ENCODE measurements at places on chromosomes 3 and 15. TPM values are rescaled to one million over a fixed set of nuclear protein-coding genes. Genes with fewer than 3 reads are reported as not detected.
A peak's percentile ranks its signal among the peaks of the same experiment; 100 is the strongest.

- no peak for DNase-seq
These were observed 113.2 kb downstream of the MBNL1 start for GRCh38 chr3:152381881-152382295.

DNA sequence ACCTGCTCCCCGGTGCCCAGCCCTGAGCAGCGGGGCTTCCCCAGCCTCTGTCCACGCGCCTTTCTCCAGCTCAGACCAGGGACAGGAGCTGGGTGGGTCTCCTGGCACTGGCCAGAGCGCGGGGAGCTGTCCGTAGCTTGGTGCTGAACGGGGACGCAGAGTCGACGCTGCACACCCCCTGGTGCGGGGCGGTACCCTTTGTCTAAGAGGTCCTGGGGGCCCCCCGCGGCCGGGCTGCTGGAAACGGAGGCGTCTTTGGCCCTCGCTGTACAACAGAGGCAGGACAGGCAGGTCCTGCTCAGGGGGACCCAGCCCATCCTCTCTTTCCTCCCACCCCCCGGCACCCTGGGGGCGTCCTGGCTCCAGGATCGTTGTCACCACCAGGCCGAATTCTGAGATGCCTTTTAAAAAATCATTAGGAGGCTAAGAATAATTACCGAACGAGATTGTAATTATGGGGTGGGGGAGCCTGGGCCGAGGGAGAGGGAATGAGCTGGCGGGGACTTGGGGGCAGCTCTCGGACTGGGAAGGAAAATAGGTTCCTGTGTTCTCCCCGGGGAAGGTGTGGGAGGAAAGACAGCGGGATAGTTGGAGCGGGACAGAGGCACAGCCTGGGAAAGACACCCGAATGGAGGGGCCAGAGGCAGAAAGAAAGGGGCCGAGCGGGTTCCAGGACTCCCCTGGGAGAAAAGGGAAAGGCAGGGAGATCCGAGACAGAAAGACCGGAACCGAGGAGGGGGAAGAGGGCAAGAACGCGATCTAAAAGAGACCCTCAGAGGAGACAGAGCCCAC is 4.1 kb upstream of the SKOR1 start:
- DNase-seq = no peak

GRCh38 chr15:101652098-101652785 is at the start of gene TM2D3:
TSS of gene TM2D3 (minus strand) at chr15:101652381. CDS start at chr15:101652361, 20 bp downstream.
- peak; percentile 74 for DNase-seq

GRCh38 chr3:101827211-101828174 is 21.8 kb upstream of the NFKBIZ start:
- no peak for DNase-seq

DNA sequence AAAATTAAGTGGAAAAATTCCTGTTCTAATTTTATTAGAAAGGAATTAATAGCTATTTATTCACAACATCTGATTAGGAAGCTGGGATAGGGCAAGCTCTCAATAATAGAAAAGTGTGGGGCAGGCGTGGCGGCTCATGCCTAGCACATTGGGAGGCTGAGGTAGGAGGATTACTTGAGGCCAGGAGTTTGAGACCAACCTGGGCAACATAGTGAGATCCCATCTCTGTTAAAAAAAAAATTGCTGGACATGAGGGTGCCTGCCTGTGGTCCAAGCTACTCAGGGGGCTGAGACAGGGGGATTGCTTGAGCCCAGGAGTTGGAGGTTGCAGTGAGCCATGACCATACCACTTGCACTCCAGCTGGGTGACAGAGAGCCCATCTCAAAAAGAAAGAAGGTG is 119.6 kb downstream of the TCF12 start:
- DNase-seq = no peak

DNA sequence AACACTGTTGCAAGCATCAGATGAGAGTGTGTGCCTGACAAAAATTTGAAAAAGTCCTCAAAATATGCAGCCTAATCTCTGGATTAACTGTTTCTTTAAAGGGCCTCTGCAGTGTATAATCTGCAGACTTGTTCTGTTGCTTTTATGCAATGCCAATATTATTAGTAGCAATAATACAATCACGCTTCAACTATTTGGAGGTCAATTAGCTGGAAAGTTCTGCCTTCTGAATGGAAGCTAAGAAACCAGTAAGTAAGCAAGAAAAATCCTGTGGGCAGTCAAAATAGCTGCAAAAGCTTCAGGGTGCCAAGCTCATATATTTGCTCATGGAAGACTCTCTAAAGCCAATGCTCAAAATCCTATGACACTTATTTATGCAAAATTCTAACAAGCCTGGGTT is 153.2 kb upstream of the NR2F2 start:
- DNase-seq = no peak

- DNase-seq = no peak
These were observed 4.0 kb downstream of the TRIM71 start for GRCh38 chr3:32821686-32822296.

DNA sequence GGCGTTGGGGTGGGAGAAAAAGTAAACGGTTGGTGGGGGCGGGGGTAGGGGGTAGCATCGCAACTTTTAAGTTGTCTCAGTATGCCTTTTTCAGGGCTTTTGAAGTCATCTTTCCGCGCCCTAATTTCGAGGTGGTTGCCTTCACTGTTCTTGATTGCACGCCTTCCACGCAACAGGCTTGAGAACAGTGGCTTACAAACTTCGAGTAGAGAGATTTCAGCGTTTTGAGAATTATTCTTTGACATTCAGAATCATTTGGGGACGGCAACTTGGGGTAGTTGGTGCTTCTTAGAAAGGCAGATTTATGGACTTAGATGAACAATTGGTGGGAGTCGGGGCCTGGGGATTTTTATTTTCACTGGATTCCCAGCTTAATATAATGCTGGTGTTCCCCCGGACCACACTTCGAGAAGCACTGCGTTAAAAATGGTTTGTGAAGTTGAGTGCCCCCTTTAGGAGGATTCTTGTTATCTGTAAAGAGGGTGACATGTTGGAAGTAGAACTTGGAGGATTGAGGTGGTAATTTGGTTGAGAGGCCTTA is 880 bp downstream of the PPP4R2 start:
- DNase-seq = peak; percentile 47

DNA sequence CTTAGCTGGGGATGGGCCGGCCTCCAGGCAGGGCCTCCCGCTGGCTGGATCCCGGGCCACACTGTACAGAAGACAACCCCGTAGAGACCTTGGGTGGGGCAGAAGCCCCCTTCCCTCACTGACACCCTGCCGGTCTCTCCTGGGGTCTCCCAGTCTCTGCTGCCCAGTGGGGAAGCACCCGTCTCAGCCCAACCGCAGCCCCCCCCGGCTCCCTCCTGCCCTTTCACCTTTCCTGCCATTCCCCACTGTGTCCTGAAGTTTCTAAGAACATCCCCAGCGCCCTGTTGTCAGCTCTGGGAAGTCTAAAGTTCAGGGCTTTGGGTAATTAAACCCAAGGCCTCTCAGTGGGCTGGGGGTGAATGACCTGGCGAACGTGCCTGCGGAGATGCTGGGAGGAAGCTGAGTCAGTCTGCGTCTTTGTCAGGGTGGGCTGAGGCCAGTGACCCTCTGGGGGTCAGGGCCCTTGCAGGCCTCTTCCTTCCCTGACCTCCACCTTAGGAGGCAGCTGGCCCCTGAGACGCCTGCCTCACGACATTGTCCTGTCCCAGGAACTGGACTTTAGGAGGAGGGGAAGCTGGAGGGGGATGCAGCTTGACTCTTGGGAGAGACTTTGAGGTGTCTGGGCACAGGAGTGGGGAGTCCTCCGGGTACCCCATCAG is 1.4 kb upstream of the SLC51A start:
- DNase-seq = no peak

DNA sequence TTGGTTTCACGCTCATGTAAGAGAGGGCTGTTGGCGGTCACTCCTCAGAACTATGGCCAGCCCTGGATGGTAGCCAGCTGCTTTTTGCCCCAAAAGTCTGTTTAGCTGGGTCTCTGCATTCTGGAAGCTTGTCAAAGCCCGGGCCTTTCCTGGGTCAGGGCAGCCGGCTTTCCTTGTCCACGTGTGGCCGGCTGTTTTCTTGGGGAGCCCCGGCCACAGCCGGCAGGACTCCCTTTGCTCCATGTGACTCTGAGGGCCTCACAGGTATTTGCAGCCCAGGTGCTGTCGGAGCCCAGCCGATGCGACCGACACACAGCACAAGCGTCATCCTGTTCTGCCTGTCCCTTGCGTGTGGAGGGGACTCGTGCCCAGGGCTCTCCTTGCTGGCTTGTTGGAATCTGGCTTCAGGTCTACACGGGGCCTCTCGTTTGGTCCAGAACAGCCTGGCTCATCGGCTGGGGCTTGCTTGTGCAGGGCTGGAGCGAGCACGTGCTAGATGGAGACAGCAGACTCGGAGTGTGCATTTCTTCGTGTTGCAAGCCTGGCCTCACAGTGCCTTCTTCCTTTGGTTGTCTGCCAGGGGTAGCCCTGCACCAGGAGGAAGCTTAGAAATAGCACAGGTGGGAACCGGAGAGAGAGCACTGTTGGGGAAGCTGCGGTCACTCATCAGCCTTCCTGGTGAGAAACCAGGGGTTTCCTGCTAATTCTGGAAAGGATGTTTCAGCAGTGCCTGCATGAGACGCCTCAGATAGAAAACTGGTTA is 51.5 kb downstream of the PGPEP1L start:
- DNase-seq = no peak

DNA sequence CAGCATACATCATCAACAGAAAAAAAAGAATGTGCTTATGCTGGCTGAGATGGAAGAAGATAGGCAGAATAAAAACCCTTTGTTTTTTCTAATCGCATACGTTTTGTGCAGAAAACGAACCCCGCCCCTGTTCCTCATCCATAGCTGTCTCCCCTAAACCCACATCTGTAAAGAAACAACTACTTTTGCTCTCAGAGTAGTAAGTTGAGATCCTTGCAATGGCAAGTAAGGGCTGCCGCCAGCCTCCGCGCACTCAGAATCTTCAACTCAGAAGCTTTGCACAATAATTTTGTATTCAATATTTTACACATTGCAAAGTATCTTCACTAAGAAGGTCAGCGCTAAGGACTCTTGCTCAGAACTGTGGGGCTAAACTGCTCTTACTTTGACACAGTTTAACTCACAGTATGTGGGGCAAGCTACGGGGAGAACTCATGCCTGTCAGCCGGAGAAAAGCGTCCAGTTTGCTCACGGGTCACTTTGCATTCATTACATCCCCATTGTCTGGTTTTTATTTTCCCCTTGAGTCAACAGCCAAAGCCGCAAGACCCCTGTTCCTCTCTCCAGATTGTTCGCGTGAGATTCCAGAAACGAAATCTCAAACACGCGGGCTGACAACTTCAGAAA is 1.0 kb downstream of the LYSMD4 start:
- DNase-seq = no peak

DNA sequence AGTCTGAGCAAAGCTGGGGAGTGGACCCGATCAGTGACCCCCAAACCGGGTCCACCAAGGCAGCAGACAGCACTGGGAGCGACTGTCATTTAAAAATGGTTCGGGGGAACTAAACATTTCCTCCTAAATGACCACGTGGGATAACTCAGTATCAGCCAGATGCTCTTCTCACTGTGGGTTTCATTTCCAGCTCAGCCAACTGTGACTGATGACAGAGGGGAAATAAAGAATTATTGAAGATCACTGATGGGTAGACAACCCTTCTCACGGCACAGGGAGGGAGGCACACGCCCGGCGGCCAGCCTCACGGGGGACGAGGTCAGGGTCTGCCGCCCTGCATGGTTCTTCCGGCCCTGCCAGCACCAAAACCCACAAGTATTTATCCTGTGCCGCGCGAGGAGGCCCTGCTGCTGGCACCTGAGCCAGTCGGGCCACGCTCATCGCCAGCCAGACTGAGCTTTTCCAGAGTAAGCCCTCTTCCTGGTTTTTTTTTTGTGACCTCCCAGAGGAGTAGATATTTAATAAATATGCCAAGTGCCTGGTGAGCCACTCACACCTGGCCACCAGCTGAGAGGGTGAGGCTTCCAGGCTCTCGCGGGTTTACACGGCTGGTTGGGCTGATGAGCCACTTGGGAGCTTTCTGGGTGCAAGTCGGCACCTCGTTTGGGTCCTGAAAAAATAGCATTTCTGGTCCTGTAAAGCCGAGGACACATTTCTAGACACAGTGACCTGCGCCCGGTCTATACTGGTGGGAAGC is 6.2 kb downstream of the MELTF start:
- DNase-seq = no peak

DNA sequence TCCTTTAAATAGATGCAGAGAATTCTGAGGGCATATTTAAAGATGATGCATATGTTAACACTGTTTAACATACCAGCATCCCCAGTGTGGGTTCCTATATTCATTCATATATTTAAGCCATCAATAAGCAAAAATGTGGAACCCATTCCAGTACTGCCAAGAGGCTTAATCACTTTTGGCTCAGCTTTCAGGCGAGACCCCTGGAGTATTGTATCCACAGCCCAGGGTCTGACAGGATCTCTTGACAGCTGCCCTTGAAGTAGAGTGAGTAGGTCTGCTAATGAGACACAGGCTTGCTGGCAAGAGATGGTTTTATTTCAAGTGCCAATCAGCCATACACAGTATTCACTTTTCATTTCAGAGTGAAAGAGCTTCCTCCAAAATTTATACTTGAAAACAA is 367.3 kb downstream of the OCA2 start:
- no peak for DNase-seq

- DNase-seq = no peak
These were observed 42.4 kb downstream of the TNIK start for GRCh38 chr3:171417813-171418212.

DNA sequence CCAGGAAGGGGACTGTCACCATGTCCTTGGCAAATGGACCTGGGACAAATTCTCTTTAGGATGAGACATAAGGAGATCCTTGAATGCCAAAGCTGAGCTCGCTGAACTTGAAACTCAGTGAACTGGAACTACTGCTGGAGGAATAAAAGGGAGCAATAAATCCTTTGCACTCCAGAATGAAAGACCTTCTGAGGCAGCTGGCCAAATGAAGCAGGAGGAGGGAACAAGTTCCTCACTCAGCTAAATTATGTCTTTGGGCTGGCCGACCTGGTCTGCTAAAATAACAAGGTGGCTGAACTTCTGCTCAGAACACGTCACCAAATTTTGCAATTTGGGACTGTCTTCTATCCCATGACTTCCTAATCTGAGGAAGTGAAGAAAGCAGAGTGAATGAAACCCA is 314.7 kb downstream of the LPP start:
- DNase-seq = peak; percentile 43

GRCh38 chr3:104537323-104537722 is 829.4 kb upstream of the ALCAM start:
- no peak for DNase-seq

DNA sequence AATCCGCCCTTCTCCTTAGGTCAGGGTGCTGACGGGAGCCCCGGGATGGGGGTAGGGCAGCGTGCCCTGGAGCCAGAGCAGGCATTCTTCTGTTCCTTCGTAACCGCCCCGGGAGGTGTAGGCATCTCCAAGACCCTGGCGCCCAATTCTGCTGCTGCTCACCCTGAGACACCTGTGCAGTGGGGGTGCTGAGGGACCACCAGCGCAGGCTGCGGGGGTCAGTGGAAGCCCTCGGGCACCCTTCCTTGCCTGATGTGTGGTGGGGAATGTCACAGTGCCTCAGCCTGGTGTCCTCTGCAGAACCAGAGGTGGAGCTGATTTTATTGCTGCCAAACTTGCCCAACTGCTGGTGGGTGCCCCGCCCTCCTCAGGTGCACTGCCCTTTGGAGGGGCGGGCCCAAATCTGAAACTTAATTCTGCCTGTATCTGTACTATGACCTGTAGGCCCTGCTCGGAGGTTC is 7.3 kb downstream of the CSK start:
- DNase-seq = no peak

- no peak for DNase-seq
These were observed 8.9 kb downstream of the DZIP3 start for GRCh38 chr3:108598375-108598774.

SAMMSON gene
- polyA plus RNA-seq = not detected

CYP1A1 gene
- not detected for polyA plus RNA-seq

COL6A5 gene
- polyA plus RNA-seq = 0.04 TPM

SLCO3A1 gene
- polyA plus RNA-seq = 11.1 TPM

HHLA2 gene
- 16.7 TPM for polyA plus RNA-seq

PAQR5 gene
- 24.9 TPM for polyA plus RNA-seq

Data from renal cortex interstitium (tissue), 15 donors.